ENCODE measurements at places on chromosomes 13 and 19.

GRCh38 chr13:45412274-45413049, 5.7 kb downstream of the SLC25A30 start:
- no peak overlapping the region for H3K27ac ChIP-seq
- no peak overlapping the region for H3K4me3 ChIP-seq
- H3K4me1 ChIP-seq = peaks cover 45% of the 10 kb centered on the region
- no peak for DNase-seq

GRCh38 chr13:105442949-105443699, 1092.3 kb downstream of the EFNB2 start:
- H3K27ac ChIP-seq = no peak overlapping the region
- H3K27me3 ChIP-seq = no peaks in the 10 kb centered on the region

DNA sequence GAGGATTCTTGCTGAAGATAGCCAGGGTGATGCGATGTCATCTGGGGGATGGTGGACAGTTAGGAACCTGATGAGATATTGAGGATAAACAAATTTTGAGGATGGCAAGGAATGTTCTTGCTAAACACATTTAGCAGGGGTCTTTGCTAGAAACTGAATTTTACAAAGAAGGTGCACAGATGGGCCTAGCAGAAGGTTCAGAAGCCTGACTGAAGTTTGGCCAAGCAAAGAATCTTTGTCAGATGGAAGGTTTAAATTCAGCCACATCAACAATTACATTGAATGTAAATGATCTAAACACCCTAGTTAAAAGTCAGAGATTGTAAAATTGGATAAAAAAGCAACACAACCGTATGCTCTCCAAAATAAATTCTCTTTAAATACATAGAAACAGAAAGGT, 68.8 kb downstream of the WASF3 start:
- H3K36me3 ChIP-seq = no peaks in the 10 kb centered on the region
- DNase-seq = no peak
- H3K27me3 ChIP-seq = peaks cover 8% of the 10 kb centered on the region
- H3K4me3 ChIP-seq = no peak overlapping the region
- H3K27ac ChIP-seq = no peak overlapping the region
- no peaks in the 10 kb centered on the region for H3K4me1 ChIP-seq

- no peak for DNase-seq
- H3K27ac ChIP-seq = no peak overlapping the region
- H3K27me3 ChIP-seq = peaks cover 15% of the 10 kb centered on the region
- no peaks in the 10 kb centered on the region for H3K4me1 ChIP-seq
- H3K4me3 ChIP-seq = no peak overlapping the region
- no peaks in the 10 kb centered on the region for H3K36me3 ChIP-seq
Observed at GRCh38 chr13:78046331-78046730, 127.7 kb upstream of the EDNRB start.

- H3K4me1 ChIP-seq = peaks cover 13% of the 10 kb centered on the region
- H3K27me3 ChIP-seq = peaks cover 54% of the 10 kb centered on the region
- H3K27ac ChIP-seq = no peak overlapping the region
- no peaks in the 10 kb centered on the region for H3K36me3 ChIP-seq
Observed at GRCh38 chr13:113862191-113862930, 1.5 kb downstream of the GAS6 start.

All from central memory CD8-positive, alpha-beta T cell (primary cell).